ENCODE measurements at places on chromosomes 4 and X.

GRCh38 chr4:972651-973424 lies 531 bp downstream of the DGKQ start:
- DNase-seq = peak; percentile 48

DNA sequence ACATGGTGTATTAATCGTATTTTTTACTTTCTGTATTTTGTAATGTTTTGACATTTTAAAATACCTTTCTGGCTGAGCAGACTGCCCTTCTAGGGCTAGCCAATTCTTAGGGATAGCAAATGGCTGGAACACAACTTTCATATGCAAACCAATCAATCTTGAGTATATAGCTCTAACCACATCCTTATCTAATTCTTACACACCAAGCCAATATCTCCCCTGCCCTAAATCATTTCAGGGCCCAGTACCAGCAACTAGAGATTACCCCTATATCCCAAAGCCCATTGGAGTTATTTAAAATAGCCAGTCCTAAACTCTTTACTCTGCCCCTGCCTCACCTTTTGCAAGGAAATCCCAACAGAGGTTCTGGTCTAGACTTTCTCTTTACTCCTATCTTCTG lies 58.3 kb downstream of the INTS12 start:
- no peak for DNase-seq

- DNase-seq = no peak
Observed at GRCh38 chr4:167234316-167234881, at the start of gene SPOCK3. Gene SPOCK3 (minus strand): TSS chr4:167234494.

- no peak for DNase-seq
Observed at GRCh38 chr4:71689822-71690221, 94.1 kb downstream of the GC start.

GRCh38 chr4:103060453-103061148 lies 16.0 kb downstream of the SLC9B2 start:
- no peak for DNase-seq

GRCh38 chr4:127533028-127533700 lies 99.6 kb upstream of the INTU start:
- no peak for DNase-seq

DNA sequence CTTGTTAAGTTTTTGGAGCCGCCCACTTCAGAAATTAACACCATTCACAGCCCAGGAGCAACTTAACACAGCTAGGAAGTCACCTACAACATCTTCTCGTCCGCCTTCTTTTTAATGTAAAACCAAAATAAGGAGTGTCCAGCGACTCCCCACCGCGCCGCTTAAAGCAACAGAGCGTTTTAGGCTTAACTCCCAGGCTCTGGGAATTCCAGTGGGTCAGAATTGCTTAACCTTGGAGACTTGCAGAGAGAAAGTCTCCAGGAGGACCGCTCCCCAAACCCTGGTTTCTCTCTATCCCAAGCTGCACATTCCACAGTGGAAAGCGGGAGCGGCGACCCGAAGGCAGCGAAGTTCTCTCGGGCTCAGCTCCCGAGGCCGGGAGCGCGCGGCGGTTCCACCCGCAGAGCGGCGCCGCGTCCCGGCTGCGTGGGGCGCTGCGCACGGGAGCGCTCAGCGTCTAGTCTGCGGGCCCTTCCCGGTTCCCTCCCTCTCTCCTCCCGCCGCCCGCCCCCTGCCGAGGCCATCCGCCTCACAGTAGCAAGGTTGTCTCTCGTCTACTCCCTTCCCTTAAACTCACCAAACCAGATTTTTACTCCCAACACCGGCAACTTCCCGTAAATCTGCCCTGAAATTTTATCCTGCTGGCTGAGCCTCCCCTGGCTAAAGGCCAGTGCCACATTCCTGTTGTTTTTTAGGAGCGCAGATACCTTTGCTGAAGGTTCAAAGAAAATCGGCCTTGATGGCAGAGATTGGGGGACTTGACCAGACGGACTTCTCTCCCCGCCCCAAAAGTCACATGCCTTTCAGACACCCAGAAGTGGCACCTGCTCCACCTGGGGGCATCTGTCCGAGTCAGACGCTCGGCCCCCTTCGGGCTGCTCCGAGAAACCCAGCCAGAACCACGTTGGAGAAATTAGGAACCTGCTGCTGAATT lies at the start of gene RBM47:
TSS of gene RBM47 (minus strand) at position 464 of the 934 bp plus-strand sequence. CDS start 190,971 bp downstream, outside the sequence.
- no peak for DNase-seq

- no peak for DNase-seq
Observed at GRCh38 chr4:3091464-3091863, 17.0 kb downstream of the HTT start.

All from stimulated activated CD4-positive, alpha-beta T cell treated with anti-CD3 and anti-CD28 coated beads, Interleukin-1b, Interleukin-23, amount 100 ng/mL, for 24 hours (primary cell).